ENCODE measurements at places on chromosomes 3 and 15. TPM values are rescaled to one million over a fixed set of nuclear protein-coding genes. Genes with fewer than 3 reads are reported as not detected.

GRCh38 chr15:52486003-52486996, 42.4 kb downstream of the MYO5A start:
- DNase-seq, result no peak
- H3K27ac ChIP-seq, result no peak overlapping the region
- no peaks in the 10 kb centered on the region for H3K27me3 ChIP-seq
- H3K36me3 ChIP-seq, result no peaks in the 10 kb centered on the region

DNA sequence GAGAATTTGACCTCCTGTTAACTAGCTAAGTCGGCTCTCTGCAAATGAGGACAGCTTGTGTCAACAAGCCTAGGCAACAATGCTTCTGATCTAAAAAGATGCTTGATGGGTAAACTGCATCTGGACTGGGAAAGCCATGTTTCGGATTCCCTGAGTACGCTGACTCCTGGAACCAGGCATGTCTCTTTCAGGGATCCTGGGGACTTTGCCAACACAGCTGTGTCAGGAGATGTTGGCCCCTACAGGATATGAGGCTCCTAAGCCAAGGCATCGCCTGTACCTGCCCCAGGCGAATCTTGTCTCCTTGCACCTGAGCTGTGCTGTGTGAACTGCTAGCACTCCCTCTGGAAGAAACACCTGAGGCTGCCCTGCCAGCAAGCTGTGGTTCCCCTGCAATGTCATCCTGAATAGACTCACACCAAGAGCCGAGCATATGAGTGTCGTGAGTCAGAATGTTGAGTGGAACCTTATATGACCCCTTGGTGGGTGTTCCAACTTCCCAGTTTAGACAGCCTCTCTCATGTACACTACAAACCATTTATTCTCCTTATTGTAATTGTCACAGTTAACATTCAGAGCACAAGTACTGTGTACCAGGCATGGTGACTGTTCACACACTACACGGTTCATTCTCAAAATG, 17.0 kb downstream of the EOGT start:
- no peak for DNase-seq
- H3K27me3 ChIP-seq, result no peaks in the 10 kb centered on the region
- H3K36me3 ChIP-seq, result peaks cover 20% of the 10 kb centered on the region
- H3K27ac ChIP-seq, result peak overlapping the region; percentile 41

DNA sequence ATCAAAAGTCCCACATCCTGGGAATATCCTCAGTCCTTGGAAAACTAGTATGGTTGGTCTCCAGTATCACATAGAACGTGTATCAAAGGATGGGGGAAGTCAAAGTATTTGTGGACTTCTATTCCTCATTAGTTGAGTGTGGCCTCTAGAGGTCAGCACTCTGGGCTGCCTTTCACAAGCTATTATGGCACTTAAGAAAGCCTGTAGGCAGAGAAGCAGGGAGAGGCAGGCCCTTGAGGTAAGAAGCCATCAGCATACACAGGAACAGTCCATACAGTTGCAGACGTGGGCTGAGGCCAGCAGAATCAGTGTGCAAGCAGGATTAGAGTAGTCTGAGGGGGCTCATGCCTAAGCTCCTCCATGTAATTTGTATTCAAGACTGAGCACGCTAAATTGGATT, 341.7 kb downstream of the CLSTN2 start:
- no peak overlapping the region for H3K27ac ChIP-seq
- no peak overlapping the region for H3K4me3 ChIP-seq
- no peaks in the 10 kb centered on the region for H3K27me3 ChIP-seq
- no peaks in the 10 kb centered on the region for H3K36me3 ChIP-seq
- no peaks in the 10 kb centered on the region for H3K4me1 ChIP-seq

DNA sequence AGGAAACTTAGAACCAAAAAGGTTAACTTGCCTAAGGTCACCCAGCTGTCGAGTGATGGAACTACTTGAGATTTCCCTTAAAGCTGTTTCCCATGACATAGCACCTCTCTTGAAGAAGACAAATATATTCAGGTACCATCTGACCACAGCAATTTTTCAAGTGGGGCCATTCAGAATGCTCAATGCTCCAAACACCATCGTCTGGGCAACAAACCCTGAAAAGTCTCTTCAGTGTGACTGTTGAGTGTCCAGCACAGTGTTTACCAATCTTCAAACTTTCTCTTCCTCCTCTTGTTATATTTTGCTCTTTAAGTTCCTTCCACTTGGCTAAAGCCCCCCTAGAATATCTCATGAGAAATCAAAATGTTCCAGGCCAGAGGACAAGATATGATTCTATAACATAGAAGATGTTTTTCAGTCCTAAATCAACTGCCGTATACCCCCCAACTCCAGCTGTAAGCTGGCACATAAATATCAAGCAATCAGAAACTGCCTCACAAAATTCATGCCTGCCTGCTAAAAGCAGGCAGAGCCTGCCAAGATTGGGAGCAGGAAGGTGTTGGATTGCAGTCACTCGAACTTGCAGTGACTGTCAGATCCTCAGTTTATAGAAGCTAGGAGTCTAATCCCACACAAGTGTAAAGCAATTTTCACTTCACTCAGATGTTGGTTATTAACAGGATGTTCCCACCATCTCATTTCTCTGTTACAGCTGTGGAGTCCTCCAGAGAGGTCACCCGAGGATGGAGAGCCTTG, 230.5 kb upstream of the MRPL3 start:
- no peak overlapping the region for H3K27ac ChIP-seq
- no peaks in the 10 kb centered on the region for H3K27me3 ChIP-seq
- H3K4me3 ChIP-seq, result no peak overlapping the region
- DNase-seq, result no peak

GRCh38 chr15:42608110-42608531, 32.7 kb downstream of the STARD9 start:
- no peak overlapping the region for H3K4me3 ChIP-seq
- H3K36me3 ChIP-seq, result no peaks in the 10 kb centered on the region
- H3K4me1 ChIP-seq, result peaks cover 6% of the 10 kb centered on the region
- DNase-seq, result no peak
- H3K27me3 ChIP-seq, result no peaks in the 10 kb centered on the region
- no peak overlapping the region for H3K27ac ChIP-seq

Gene TM4SF4
- not detected for total RNA-seq

DNA sequence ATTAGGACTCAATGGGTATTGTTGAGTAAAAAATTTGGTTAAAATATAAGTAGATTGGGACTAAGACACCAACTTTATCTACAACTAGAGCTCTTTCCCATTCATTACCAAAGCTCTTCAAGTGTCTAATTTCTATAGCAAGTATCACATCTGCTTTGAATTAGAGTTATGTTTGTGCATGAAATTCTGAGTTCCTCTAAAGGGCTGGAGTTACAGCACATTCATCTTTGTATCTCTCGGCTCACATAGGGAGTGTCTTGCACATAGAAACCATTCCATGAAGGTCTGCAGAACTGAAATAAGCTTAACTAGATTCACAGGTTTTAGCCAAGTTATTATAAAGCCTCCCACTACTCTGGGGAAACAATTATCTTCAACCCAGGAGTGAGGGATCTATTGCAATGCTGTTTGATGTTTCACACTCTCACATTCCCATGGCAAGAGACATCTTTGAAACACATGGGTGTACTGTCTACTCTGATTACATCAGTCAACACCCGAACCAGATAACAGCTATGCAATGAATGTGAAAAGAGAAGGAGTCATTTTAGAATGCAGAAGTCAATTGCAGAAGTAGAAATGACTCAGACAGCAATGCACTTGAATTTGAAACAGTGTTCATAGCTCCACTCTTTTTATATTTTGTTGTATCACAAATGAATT, 93.1 kb upstream of the KBTBD8 start:
- H3K27ac ChIP-seq, result no peak overlapping the region
- H3K27me3 ChIP-seq, result peaks cover 2% of the 10 kb centered on the region
- no peaks in the 10 kb centered on the region for H3K36me3 ChIP-seq
- no peaks in the 10 kb centered on the region for H3K4me1 ChIP-seq
- no peak overlapping the region for H3K4me3 ChIP-seq
- DNase-seq, result no peak

- no peaks in the 10 kb centered on the region for H3K4me1 ChIP-seq
- no peak for DNase-seq
- no peaks in the 10 kb centered on the region for H3K27me3 ChIP-seq
- H3K4me3 ChIP-seq, result no peak overlapping the region
Measured at GRCh38 chr3:46734773-46735172, 17.1 kb upstream of the PRSS50 start.

Gene HYKK
- total RNA-seq, result 8.0 TPM

Gene SAMMSON
- 25.6 TPM for total RNA-seq

- peaks cover 2% of the 10 kb centered on the region for H3K4me1 ChIP-seq
- no peak overlapping the region for H3K27ac ChIP-seq
- H3K4me3 ChIP-seq, result no peak overlapping the region
- H3K36me3 ChIP-seq, result no peaks in the 10 kb centered on the region
Measured at GRCh38 chr3:48765376-48765775, 48.4 kb upstream of the IP6K2 start.

DNA sequence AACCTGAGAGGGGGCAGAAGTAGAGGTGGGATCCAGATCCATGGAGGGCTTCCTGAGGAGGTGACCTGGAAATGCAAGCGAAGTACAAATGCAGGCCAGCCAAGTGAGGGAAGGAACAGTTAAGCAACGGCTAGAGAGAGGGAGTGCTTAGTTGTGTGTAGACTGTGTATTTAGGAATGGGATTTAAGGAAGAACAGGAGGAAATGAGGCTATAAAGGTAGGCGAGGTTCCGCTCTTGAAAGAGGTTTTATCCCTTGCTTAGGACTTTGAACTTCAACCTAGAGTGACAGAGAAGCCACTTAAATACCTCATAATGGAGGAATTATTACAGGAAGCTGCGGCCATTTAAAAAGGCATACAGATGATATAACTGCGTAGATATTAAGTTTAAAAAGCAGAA, 295.1 kb downstream of the THSD4 start:
- H3K4me1 ChIP-seq, result peaks cover 8% of the 10 kb centered on the region
- DNase-seq, result no peak
- no peak overlapping the region for H3K4me3 ChIP-seq

Gene ATOSA
- total RNA-seq, result 48.0 TPM

- H3K27me3 ChIP-seq, result no peaks in the 10 kb centered on the region
- H3K4me1 ChIP-seq, result peaks cover 1% of the 10 kb centered on the region
- no peak overlapping the region for H3K4me3 ChIP-seq
- DNase-seq, result no peak
- H3K27ac ChIP-seq, result no peak overlapping the region
- no peaks in the 10 kb centered on the region for H3K36me3 ChIP-seq
Measured at GRCh38 chr15:88794001-88794400, 9.2 kb upstream of the ACAN start.

GRCh38 chr3:31968927-31969418, 12.1 kb downstream of the OSBPL10 start:
- no peaks in the 10 kb centered on the region for H3K4me1 ChIP-seq
- no peak for DNase-seq
- no peaks in the 10 kb centered on the region for H3K36me3 ChIP-seq
- H3K27me3 ChIP-seq, result no peaks in the 10 kb centered on the region
- H3K27ac ChIP-seq, result peak overlapping the region; percentile 80
- H3K4me3 ChIP-seq, result no peak overlapping the region

DNA sequence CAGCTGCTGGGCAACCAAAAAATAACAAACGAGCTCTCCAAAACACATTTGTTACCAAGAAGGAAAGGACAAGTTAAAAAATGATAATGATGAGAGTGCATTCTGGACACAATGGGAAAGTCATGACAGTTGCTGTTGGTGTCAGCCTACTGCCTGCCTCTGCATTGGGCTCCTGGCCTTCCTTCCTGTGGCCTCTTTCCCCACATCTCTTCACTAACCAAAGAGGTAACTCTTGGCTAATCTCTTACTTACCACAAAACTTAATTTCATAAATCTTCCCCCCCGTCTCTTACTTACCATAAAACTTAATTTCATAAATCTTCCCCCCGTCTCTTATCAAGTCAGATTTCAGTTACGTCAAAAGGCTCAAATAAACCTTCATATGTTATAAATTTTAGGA, 58.6 kb downstream of the AGTR1 start:
- no peak overlapping the region for H3K4me3 ChIP-seq
- no peak overlapping the region for H3K27ac ChIP-seq
- no peaks in the 10 kb centered on the region for H3K27me3 ChIP-seq
- no peaks in the 10 kb centered on the region for H3K36me3 ChIP-seq
- no peak for DNase-seq

Gene KBTBD13
- total RNA-seq, result 1.5 TPM

- H3K27me3 ChIP-seq, result no peaks in the 10 kb centered on the region
- DNase-seq, result no peak
- H3K27ac ChIP-seq, result no peak overlapping the region
- H3K4me1 ChIP-seq, result peaks cover 2% of the 10 kb centered on the region
- H3K4me3 ChIP-seq, result no peak overlapping the region
Measured at GRCh38 chr3:4062621-4063020, 240.5 kb upstream of the SETMAR start.

GRCh38 chr15:54550954-54551353, 572.7 kb downstream of the UNC13C start:
- DNase-seq, result no peak
- H3K4me3 ChIP-seq, result no peak overlapping the region
- H3K27ac ChIP-seq, result no peak overlapping the region
- no peaks in the 10 kb centered on the region for H3K27me3 ChIP-seq

Gene ACTC1
- 107 TPM for total RNA-seq

Gene MEGF11
- not detected for total RNA-seq

Gene PROK2
- total RNA-seq, result 3.8 TPM

DNA sequence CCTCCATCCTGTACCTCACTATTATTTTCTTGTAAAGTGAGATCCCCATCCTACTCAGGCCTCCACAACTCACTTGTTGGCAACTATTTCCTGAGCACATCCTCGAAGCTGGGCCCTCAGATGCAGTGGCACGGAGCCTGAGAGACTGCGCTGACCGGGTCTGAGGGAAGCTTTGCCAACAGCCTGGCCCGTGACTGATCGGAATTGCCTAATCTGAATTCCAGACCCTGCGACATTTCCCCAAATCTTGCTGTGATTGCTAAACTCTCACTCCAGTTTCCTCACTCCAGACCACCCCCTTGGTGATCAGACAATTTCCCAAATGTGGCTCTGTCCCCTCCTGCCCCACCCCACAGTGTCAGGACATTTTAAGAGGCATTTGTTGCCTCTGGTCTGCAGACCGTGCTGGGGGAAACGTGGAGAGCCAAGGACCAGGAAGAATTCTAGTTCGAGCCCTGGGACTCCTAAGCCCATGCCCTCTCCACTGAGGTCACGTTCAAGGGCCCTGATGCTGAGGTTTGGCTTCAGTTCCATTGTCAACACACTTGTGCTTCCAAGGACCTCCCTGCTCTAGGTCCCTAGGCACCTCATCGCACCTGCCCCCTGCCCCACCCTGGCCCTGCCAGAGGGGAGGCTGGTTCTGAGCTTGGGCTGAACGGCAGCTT, 22.8 kb downstream of the KLHL25 start:
- H3K27ac ChIP-seq, result no peak overlapping the region
- no peaks in the 10 kb centered on the region for H3K36me3 ChIP-seq
- H3K27me3 ChIP-seq, result no peaks in the 10 kb centered on the region
- H3K4me3 ChIP-seq, result no peak overlapping the region
- no peaks in the 10 kb centered on the region for H3K4me1 ChIP-seq
